ENCODE measurements at places on chromosomes 2 and 18.
A peak's percentile ranks its signal among the peaks of the same experiment; 100 is the strongest.

DNA sequence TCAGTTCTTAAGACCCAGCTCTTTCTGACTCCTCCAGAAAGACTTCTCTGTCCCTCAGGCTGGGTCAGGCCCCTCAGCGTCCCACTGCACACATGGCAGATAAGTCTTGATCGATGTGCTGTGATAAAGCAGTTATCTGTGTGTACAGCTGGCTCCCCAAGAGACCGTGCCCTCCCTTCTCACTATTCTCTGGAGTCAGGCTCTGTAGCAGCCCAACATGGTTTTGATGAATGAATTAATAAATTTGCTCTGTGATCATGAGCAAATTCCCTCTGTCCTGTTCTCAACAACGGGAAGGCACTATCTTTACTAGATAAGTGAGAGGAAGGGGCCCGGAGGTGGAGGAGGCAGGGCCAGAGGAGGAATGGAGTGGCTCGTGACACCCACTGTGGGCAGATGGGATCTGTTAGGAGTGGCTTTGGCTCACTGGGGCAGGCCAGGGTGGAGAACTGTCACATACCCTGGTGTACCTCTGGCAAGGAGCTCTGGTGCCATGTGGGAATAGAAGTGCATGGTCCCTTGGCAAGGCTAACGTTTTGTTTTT is 48.3 kb downstream of the ZFP36L2 start:
- no peak for DNase-seq

DNA sequence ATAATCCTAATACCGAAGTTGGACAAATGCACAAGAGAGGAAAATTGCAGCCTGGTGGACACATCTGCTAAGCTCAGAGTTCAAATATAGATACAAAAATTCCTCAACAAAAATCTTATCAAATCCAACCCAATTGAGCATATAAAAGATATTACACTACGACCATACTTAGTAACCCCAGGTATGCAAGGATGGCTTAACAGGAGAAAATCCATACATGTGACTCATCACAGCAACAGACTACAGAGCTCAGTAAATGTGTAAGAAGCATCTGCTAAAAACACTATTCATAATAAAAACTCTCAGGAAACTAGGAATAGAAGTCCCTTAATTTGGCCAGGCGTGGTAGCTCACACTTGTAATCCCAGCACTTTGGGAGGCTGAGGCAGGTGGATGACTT is 28.3 kb downstream of the HS6ST1 start:
- DNase-seq = no peak

DNA sequence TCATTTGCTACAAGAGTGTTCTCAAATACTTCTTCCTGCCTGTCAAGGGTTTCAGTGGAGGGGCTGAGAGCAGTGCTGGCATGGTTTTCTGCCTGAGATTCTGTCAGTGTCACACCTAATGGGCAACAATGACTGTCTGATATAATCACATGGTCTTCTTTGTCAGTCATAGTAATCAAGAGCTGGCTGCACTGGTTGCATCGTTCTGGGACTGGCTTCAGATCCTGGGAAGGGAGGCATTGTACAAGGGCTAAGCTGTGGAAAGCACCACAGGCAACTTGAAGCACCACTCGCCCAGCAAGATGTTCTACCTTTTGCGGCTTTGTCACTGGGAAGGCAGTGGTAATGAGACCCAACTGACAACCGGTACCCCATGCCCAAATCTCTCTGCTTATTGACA is 19.6 kb downstream of the ALS2 start:
- DNase-seq = no peak

DNA sequence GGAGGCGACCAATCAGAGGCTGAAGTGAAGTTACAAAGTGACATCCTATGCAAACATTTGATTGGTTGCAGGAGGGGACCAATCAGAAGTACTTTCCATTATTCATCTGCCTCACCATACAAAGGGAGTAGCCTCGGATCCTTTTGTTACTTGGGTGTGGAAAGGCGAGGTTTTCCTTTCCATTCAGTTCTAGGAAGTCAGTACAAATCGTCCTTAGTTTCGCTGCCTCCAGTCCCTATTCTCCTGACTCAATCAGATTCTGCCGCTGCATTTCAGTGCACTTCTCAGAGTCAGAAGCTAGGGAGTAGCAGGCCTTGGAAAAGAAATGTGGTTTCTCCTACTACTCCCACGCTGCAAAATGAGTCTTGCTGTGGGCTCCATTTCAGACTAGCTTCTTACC is 149.4 kb downstream of the DTNA start:
- no peak for DNase-seq

- no peak for DNase-seq
These were observed 88.4 kb downstream of the BCL2L11 start for GRCh38 chr2:111209045-111209514.

DNA sequence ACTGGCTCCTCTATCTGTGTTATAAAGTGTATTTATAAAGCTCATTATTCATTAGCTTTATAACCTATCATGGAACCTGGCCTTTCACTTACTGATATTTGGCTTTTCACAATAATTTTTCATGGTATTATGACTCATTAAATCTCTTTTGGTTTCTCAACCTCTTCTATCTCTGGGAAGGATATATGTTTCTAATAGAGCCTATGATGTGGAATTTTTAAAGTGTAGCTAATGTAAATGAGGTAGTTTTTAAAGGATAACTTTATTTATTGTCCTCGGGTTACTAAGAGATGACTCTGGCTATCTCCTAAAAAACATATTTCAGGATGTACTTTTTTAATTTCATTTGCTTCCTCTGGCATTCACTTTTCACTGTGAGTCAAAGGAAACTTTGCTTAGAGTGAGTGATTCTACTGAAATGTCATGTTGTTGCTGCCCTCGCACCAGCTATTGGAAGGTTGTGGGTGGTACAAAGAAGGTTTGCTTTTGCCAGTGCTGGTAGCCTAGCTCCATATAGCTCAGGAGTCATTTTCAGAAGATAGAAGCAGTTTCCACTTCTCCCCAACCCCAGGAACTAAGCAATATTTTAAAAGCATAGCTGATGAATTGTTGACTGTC is 85.2 kb upstream of the RPE start:
- DNase-seq = no peak

- no peak for DNase-seq
These were observed 529.1 kb upstream of the MEX3C start for GRCh38 chr18:51726614-51727013.

DNA sequence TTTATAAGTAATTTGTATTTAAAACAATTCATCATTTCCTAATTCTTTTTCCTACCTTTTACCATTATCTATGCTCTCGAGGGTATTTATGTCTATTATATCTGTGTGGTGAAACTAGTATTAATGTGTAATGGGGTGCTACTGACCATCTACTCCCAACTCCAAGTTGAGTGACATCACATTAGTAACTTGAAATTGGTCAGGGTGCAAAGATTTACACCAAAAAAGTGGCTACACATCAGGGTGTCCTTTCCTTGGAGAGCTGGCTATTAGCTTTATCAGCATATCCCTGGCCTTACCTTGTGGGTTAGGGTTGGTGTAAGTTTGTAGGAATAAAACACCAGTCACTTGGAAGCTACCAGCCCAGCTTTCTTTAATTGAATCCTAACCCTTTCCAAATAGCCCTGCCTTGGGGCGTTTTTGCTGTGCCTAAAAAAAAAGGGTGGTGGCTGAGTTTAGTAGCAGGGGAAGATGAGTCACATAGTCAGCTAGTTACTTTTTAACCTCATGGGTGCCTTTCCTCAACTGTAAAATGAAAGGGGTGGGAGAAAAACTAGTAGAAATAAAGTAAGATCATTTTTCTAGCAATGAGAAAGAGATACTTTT is 14.0 kb downstream of the ANXA4 start:
- DNase-seq = no peak

- DNase-seq = no peak
These were observed 128.8 kb upstream of the HAAO start for GRCh38 chr2:42921147-42921520.

GRCh38 chr2:198098918-198099317 is 294.5 kb downstream of the PLCL1 start:
- no peak for DNase-seq

DNA sequence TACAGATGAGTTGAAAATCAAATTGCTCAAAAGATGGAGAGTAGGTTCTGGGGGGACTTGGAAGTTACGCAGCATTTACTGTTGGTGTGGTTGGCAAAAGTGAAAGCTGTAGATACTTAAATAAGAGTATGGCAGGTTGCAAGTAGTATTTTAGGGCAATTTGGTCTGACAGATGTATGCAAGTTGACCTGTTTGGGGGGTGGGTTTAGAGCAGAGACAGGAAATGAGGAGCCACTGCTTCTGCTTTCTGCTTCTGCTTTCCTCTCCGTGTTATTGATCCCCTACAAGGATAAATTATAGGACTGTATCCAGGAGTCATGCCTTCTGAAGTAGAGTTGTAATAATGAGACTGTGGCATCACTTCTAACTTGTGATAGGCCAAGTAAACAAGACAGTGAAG is 71.2 kb downstream of the EPAS1 start:
- no peak for DNase-seq

DNA sequence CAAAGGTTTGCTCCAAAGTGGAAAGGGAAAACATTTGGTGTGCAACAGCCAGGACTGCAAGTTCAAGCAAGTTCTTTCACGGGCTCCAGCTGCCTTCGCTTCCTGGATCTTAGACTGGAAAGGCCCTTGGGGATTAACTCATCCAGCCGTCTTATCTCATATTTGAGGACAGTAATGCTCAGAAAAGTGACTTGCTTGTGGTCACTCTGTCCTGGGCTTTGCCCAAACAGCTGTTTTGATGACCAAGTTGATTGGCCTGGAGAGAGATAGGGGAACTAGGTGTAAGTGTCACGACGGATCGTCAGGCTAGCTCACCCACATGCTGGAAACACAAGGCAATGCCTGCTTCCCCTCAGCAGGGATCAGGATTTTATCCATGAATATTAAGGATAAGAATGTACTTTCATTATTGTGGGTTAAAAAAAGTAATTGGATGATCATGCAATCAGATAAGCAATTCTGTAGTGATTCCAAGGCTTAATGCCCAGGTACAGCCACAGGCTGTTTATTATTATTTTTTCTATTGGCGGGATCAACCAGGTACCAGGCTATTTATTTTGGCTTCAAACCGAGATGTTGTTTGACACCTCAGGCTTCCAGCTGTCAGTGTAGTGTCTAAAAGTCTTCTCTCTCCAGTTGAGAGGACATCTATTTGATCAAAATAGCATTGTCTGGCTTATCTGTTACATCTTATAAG is 162.5 kb upstream of the EPAS1 start:
- no peak for DNase-seq

DNA sequence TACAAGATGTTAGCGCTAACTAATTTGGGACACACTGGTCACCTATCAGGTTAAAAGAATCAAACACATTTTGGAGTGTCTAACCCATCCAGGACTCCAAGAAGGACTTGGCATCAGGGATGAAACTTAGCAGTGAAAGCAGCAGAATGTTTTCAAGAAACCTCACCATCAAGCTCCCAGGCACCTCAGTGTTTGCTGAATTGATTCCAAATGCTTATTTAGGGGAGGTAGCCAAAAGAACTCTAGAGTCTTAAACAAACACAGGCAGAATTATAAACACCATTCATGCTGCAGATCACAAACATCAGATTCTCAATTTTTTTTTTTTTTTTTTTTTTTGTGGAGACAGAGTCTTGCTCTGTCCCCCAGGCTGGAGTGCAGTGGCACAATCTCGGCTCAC is 122.8 kb upstream of the UXS1 start:
- DNase-seq = no peak

DNA sequence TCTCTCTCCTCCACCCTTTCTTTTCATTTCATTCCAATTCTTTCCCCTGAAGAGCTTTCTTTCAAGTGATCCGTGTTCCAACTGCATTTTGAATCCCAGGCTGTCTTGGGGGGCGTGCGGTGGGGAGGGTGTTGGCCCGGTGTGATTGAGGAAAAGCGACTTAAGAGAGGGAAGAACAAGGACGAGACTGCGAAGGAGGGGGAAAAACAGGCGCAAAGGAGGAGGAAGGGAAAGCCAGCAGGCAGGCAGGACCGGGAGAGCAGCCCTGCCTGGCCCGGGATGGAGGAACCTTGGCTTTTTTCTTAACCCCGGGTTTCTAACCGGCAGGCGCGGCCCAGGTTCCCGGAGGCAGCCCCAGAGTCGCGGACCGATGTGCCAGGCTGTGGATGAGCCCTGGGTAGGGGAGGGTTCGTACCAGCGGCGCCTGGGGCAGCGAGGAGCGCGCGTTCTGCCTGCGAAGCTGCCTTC is 1.3 kb downstream of the ADCYAP1 start:
- no peak for DNase-seq

DNA sequence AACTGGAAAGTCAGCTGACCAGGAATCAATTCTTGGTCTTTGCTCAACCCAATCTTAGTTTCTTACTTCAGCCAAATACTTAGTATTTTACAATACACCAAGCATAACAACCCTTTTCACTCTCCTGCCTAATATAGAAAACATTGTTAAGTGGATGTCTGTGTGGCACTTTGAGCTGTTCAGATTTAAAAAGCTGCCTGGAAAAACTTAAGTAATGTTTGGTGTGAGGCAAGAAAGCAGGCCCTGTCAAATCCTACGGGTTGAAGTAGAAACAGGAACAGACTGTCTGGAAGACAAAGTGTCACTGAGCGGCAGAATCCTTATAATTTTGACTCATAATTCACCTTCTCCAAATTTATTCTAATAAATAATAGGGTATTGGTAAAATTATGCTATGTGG is 37.1 kb upstream of the FRZB start:
- no peak for DNase-seq

DNA sequence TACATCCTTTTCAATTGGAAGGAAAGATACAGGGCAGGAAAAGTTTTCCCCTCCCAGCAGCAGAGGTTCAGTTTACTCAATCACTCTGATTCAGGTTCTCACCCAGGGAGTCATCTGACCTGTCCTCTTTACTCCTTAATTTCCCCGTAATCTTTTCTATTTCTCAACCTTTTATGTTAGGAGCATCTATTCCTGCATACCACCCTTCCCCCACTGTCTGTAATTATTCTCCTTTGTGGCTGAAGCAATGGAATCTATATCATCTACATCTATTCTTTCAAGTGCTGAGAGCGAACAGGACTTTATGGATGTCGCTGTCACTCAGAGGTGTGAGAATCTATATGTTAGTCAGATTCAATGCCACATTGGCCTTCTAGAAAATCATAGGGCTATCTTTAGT is 175.2 kb downstream of the NOL4 start:
- no peak for DNase-seq

GRCh38 chr2:43611987-43612894 is 16.4 kb upstream of the THADA start:
- DNase-seq = peak; percentile 12

DNA sequence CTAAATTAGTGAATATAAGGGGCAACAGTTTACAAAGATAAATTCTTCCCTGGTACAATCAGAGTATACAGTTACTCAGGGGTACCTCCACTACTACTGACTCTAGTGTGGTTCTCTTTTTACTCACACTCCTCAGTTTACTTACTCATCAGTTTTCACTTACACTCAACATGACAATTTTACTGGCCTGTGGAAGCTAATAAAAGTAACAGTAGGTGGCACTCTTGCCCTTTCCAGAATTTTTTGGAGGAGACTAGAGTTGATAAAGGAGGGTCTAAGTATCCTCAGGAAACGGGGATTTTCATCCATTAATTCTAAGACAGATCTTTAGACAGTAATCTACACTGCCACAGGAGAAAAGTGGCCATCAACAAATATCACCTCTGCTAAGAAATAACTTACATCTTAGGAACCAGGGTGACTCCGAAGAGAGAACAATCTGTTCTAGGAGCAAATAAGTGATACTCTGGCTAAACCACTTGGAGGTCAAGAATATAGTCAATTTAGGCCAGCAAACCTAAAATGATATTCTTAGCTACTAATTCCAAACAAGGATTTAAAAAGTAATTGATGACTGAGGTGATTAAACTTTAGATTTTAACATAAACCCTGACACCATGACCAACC is 61.3 kb downstream of the ATL2 start:
- peak; percentile 11 for DNase-seq
